Nucleus accumbens (tissue), 56 donors: ENCODE measurements at places on chromosomes 11 and 22.
A peak's percentile ranks its signal among the peaks of the same experiment; 100 is the strongest.

GRCh38 chr11:58060939-58061672 is 30.4 kb downstream of the OR6Q1 start:
- no peak for DNase-seq

DNA sequence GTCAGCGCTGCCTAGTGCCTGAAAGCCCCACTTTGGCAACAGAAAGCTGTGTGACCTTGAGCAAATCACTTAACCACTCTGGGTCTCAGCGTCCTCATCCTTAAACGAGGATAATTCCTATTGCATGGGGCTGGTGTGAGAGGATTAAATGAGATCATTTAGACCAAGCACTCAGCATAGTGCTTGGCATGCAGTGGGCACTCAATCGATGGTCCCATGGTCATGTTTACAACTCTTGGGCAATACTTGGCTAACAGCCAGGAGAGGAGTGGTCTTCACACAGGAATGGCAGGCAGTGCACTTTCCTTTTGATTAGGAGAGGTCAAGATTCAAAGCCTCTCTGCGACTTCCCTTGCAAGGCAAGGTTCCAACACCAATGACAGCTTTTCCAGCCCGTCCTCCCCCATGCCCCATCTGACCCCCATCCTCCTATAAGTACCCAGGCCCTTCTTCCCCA is 14.1 kb downstream of the TNKS1BP1 start:
- no peak for DNase-seq

DNA sequence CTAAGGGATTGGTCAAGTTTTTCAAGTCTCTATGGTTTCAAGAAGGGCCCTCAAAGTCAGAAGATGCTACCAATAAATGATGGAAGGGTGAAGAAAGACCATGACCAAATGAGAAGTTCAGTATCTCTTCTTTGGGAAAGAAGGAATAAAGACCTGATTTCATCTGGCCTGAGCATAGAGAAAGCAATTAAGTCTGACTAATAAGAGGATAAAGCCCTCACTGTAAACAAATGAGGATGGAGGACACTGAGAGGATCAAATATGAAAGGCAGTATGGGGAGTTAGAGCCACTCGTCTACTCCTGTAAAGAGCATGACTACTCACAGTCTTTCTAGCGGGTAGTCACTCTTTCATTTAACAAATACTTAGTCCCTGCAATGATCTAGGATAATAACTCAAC is 44.6 kb downstream of the FAM168A start:
- DNase-seq: no peak

DNA sequence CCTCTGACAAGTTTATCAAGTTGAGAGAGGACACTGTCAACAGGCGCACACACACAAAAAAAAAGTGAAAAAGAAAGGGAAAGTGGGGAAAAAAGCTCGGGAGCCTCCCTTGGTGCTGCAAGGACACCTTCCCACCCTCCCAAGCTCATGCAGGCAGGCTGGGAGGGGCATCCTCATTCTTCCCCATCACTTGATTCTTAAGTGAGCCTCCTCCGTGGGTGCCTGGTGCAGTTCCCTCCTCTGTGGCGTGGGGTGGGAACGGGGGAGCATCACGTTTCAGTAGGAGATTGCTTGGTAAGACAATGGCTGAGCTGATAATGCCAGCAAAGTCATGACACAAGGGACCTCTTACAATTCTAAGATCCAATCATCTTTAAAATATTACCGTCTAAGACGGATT is 108.8 kb downstream of the NXPE2 start:
- no peak for DNase-seq

DNA sequence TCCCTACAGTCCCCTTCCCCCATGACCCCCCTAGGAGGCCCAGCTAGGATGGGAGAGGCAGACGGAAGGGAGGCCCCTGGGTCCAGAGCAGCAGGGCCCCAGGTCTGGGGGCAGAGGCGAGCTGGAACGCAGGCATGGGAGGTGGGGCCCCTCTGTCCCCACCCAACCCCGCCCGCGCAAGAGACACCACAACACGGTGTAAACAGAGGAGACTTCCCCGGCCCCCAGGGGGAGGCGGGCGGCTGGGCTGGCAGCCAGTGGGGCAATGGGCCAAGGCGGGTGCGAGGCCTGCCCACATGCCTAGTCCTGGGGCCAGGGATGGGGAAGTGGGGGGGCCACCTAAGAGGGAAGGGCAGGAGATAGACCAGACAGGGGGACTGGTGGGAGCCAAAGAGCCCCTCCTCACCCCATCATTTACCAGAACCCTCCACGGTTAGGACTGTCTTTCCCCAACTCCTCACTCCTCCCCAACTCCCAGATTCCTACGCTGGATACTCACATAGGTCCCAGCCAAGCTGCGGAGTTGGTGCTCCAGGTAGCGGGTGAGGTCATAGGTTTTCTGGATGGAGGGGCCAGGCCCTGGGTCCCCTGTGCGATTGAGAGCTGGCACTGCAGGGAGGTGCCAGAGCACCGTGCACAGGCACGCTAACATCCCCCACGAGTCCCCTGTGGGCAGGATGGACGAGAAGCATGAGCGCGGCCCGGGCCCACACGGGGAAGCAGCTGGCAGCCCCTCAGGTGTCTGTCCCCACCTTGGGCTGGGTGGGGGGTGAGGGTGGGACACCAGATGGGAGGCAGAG is 6.2 kb downstream of the CLCF1 start:
- no peak for DNase-seq

DNA sequence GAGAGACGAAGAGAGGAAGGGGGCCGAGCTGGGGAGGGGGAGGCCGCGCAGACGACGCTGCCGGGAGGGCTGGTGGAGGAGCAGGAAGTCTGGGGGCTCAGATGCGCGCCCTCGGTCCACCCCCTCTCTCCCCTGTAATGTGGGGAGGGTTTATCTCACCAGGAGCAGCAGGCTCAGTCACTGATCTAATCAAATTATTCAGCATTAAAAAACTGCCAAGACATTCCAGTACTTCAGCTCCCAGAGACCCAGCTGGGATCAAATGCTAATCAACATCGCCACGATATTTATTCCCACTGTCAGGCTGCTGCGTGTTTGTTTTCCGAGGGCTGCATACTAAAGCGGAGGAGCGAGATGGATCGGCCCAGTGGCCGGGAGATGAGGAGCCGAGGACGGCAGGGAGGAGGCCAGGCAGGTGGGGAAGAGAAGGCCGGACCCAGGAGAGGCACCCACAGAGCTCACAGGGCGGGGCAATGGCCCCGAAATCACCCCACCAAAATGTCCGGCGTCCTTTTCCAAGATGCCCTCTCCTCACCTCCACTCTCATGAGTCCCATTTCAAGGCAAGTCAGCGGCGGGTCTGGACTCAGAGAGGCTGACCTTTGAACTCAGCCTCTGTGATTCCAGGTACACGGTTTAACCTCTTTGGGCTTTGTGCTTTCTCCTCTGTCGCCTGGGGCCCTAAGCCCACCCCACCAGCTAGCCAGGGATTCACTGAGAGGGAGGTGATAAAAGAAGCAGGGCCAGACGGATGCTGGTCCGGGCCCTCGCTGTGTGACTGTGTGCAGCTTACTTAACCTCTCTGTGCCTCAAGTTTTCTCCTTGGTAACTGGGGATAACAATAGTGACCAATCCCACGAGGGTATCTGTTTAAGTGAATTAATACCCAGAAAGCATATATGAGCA is 502.1 kb downstream of the MN1 start:
- no peak for DNase-seq

DNA sequence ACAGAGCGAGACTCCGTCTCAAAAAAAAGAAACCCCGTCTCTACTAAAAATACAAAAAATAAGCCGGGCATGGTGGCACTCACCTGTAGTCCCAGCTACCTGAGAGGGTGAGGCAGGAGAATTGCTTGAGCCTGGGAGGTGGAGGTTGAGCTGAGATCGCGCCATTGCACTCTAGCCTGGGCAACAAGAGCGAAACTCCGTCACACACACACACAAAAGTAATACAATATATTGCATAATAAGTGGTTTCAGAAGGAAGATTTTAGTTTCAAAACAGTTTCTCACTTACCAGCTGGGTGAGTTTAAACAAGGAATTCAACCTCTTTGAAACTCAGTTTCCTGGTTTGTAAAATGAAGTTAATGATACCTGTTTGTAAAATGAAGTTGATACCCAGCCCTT is 32.7 kb upstream of the HTR3A start:
- DNase-seq: no peak

- DNase-seq: no peak
Measured at GRCh38 chr11:47208628-47209027, 6.1 kb upstream of the DDB2 start.

DNA sequence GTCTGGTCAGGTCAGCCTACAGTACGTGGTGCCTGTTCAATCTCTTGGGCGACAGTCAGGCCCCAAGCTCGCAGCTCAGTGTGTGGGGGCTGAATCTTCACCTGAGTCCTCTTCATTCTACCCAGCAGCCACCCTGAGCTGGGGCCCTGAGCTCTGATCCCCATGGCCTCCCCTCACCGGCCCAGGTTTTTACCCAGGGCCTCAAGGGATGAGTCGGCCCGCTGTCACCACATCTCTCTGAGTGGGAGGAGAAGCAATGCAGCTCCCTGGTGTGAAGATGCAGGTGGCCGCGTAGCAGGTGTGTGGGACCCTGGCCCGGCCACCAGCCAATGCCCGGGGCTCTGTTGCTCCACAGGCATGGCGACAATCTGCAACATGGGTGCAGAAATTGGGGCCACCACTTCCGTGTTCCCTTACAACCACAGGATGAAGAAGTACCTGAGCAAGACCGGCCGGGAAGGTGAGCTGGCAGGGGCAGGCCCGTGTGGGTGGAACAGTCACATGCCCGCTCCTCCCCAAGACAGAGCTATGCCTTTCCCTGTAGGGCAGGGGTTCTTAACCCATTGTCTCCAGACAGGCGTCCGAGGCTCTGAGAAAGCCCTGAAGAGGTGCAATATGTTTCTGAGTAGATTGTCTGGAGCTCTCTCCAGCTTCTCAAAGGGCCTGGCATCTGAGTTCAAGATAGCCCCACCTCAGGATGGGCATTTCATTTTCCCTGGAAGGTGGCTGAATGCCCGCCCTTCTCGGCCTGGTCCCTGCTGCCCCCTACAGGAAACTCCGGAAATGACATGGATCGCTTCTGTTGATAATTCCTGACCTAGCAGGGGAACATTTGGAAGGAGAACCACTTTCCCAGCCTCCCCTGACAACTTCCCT is 26.9 kb downstream of the POLR3H start:
- peak; percentile 85 for DNase-seq

- DNase-seq: no peak
Measured at GRCh38 chr22:24289114-24289513, 18.5 kb downstream of the SPECC1L start.

DNA sequence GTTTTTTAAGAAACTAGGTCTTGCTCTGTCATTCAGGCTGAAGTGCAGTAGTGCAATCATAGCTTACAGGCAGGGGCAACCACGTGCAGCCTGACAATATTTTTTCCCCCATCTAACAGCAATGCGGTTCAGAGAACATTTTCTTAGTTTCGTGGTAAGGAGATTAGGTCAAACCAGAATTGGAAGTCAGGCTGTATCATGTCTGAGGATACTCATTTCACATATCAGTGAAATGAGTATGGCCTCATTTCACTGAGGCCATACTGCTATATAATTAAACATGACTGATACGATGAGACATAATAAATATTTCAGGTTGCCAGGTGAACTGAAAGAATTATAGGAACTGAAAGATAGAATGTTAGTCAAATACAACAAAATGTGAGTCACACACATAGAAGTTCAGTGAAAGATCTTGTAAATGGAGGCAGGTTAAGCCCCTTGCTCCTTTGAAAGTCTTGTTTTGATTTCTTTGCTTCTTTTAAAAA is 32.5 kb upstream of the IZUMO1R start:
- no peak for DNase-seq

DNA sequence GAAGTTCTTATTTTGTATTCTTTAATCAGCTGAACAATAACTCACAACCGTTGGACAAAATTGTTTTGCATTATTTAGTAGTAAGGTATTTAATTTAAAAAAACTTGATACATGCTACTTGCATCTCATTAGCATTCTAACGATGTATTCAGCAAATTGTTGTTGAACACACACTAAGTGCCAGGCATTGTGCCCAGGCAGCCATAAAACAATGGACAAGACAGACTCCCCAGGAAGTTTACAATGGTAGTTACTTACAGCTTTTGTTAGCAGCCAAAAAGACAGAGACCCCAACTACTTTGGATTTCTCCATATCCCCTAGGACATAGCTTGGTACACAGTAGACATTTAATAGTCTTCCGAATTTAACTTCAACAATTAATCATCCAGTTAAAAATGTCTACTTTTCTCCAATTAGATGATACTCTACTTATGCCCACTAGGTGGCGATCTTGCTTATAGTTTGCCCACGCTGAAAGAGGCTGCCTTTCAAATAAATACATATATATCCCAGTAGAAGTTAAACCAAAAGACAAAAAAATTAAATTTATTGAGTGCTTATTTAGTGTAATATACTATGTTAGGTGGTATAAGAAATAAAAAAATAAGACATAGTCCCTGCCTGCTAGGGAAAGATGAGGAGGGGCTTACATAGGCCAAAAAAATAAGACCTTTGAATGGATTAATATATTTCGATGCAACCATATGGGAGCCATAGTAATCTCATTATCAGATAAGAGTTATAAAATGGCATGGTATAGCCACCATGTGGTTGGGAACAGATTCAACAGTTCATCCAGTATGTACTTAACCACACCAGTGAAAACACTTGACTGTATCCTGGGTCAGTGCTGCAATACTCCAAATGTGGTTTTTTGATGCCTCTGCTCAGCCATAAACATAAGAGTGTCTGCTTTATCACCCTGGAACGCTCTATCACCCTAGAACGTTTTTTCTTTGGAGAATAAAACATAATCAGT is 2.0 kb upstream of the FJX1 start:
- DNase-seq: peak; percentile 2

DNA sequence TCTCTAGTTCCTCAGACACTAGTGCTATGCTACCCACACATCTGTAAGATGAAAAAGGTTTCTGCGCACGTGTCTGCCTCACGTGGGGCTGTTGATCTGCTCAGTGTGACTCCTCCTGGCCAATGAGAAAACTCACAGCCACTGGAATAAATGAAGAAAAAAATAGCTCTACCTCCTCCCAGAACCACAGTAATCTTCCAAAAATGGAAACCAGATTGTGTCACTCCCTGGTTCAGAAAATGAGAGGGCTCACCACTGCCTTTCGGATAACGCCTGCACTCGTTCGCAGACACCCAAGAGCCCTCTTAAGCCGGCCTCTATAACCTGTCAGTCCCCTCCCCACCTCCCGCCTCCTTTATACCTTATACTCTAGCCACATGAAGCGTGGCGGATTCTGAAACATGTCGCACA is 5.1 kb downstream of the APBB1 start:
- peak; percentile 85 for DNase-seq

- DNase-seq: no peak
Measured at GRCh38 chr11:36249246-36249645, 40.0 kb downstream of the COMMD9 start.

GRCh38 chr11:124877631-124877909 is 12.3 kb downstream of the ROBO3 start:
- DNase-seq: no peak

- DNase-seq: peak; percentile 45
Measured at GRCh38 chr22:48104766-48105165, 1342.3 kb downstream of the TBC1D22A start.

DNA sequence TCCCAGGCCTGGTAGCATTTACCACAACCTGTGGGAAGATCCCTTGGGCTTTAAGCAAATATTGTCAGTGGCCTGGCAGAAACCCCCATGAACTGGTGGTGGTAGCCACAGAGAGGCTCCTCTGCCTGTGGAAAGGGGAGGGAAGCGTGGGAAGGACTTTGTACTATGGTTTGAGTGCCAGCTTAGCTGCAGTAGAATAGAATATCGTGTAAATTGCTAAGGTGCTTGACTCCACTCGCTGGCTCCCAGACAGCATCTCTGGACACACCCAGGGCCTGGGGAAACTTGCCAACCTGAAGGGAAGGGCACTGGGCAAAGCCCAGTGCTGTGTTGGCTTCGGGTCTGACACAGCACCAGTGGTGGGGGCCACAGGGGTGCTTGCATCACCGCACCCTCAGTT is 52.6 kb downstream of the XRRA1 start:
- no peak for DNase-seq

- peak; percentile 30 for DNase-seq
Measured at GRCh38 chr11:60951904-60952741, at the start of gene SLC15A3. SLC15A3 (minus strand) TSS chr11:60952176; CDS start chr11:60951551, 625 bp downstream.
